Tongue (tissue), 3 donors: ENCODE measurements at places on chromosomes 5 and 9. TPM values are rescaled to one million over a fixed set of nuclear protein-coding genes. Genes with fewer than 3 reads are reported as not detected.

The TJP2 gene
- 46.3 TPM for total RNA-seq

The INSL4 gene
- total RNA-seq = not detected

The OR13F1 gene
- not detected for total RNA-seq

The ISL1 gene
- 0.41 TPM for total RNA-seq

The CCL27 gene
- total RNA-seq = not detected

The ENHO gene
- 4.4 TPM for total RNA-seq

The SH3TC2 gene
- total RNA-seq = 5.1 TPM

The PCDHGB1 gene
- total RNA-seq = 3.7 TPM

The SARDH gene
- 8.0 TPM for total RNA-seq

The EPB41L4B gene
- 5.8 TPM for total RNA-seq

The ZNF483 gene
- 9.3 TPM for total RNA-seq

The COL23A1 gene
- total RNA-seq = 5.4 TPM

The PDE6A gene
- total RNA-seq = 0.31 TPM

The CMBL gene
- total RNA-seq = 42.9 TPM

The DPYSL3 gene
- 158 TPM for total RNA-seq

The LAMC3 gene
- total RNA-seq = 6.4 TPM

The FCN1 gene
- 9.3 TPM for total RNA-seq

The VCAN gene
- total RNA-seq = 393 TPM

The ARL14EPL gene
- not detected for total RNA-seq

The FAM169A gene
- 1.8 TPM for total RNA-seq

The IFNA21 gene
- total RNA-seq = not detected

The ITGA2 gene
- total RNA-seq = 26.1 TPM

The ORM2 gene
- total RNA-seq = not detected

The PTGS1 gene
- 5.0 TPM for total RNA-seq

The MRPL50 gene
- 29.2 TPM for total RNA-seq

The OR1N1 gene
- not detected for total RNA-seq
